ENCODE measurements at places on chromosomes 13 and 19.

DNA sequence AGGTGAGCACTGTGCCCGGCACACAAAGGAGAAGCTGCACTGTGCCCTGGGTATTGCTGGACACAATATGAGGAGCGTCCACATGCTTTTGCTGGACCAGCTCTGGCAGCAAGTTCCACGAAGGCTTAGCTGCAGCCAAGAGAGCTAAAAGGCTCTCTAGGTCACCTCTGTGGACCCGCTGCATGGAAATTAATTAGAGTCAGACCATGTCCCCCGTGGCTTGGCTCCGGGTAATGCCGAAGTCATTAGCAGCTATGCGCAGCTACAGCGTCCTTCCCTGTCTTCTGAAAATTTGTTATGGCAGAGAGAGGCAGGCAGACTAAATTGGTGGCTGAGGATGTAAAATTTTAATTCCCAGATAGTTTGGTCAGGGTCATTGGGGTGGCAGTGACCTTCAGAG, 271.5 kb downstream of the SLC7A1 start:
- no peak for DNase-seq

DNA sequence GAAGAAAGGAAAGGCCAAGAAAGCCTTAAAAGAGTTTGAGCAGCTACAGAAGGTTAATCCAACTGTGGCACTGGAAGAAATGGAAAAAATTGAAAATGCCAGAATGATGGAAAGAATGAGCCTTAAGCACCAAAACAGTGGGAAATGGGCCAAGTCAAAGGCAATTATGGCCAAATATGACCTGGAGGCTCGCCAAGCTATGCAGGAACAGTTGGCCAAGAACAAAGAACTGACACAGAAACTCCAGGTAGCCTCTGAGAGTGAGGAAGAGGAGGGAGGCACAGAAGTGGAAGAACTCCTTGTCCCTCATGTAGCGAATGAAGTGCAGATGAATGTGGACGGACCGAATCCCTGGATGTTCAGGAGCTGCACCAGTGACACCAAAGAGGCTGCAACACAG, 5.1 kb downstream of the UTP14C start:
- no peak for DNase-seq

GRCh38 chr13:109836629-109837607, 50.5 kb upstream of the IRS2 start:
- no peak for DNase-seq

- no peak for DNase-seq
Observed at GRCh38 chr13:45413826-45414307, 4.3 kb downstream of the SLC25A30 start.

- no peak for DNase-seq
Observed at GRCh38 chr13:26247608-26248007, 6.3 kb upstream of the CDK8 start.

DNA sequence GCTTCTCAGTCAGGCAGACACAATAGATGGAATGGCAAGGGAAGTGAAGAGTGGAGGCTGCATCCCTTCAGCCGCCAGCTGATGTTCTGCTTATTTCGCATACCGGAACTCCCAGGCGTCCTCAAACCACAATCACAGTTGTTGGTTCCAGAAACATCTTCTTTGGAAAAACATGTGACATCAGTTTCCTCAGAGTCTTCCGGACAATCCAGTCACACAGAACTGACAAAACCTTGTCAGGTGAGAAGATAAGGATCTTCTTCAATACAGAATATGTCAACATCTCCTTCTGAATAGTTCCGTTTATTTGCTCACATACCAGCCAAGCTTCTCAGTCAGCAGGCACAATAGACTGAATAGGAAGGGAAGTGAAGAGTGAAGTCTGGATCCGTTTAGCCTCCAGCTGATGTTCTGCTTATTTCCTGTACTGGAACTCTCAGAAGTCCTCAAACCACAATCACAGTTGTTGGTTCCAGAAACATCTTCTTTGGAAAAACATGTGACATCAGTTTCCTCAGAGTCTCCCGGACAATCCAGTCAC, 45.1 kb upstream of the CEACAM21 start:
- DNase-seq = no peak

Measured in T-cell (primary cell).